ENCODE measurements at places on chromosomes 7 and 10.

DNA sequence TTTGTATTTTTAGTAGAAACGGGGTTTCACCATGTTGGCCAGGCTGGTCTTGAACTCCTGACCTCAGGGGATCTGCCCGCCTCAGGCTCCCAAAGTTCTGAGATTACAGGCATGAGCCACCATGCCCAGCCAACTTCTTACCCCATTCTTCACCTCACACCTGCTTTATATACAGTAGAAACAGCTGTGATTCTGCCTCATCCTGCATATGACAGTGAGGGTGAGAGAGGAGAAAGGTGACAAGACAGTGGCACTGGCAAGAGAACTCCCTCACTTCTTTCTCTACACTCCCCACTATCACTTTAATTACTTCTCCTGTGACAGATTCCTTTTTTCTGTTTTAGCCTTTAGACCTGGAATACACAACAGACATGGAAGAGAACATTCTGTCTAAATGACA, 61.8 kb upstream of the CAPZA2 start:
- DNase-seq, result no peak

DNA sequence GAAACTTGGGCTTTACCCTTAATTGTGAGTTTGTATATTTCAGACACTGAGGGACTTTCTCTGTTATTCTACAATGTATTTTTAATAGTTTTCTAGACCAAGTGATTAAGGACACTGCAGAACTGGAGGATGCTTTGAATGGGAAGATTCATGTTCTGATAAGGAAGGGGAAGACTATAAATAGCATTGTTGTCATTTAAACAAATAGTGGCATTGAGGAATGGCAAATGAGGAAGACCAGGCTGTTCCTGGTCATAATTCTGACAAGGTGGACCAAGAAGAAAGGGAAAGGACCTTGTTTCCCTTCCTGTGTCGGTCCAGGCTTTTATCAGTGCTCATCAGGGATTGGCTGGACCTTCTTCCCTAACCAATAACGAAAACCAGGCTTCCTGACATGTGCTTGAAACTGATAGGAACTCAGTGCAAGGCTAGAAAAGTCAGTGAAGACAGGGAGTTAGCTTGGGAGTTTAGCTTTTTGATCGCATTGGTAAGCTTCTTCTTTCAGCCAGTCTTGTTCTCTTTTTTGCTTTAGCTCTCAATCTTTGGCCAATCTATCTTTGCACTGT, 116.2 kb downstream of the ITGA8 start:
- no peak for DNase-seq

DNA sequence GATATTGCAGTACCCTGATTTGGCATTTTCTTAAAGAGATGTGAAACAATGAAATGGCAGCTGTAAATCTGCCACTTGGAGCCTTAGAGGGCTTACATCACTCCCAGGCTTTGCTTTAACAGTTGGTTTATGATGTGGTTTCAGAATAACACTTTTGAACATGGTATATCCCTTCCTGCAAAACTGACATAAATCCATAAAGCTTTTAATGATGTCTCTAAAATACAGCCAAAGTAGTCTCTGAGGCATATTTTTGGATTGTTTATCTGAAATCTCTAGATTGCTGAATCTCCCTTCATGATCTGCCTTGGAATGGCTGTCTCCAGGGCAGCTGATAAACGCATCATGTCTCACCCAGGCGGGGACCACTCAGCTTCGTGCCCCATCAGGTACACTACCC, 377.8 kb upstream of the C7orf33 start:
- DNase-seq, result no peak

- no peak for DNase-seq
These were observed 176.4 kb downstream of the PTPN20 start for GRCh38 chr10:47087667-47088066.

DNA sequence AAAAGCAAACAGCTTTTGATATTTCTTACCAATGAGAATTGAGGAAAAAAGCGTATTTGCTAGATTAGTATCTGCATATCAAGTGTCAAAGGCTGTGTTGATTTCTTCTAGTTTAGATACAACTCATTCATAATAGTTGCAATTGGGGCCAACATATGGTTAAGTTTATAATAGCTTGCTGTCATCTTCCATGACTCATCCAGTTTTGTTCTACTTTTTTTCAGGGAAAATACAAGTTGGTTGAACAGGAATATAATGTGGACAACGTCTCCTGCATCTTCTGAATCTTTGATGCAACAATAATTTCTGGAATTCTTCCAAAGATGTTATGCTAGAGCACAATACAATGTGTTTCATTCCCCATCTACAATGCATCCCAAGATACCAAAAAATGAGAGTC, 182.0 kb downstream of the THSD7A start:
- no peak for DNase-seq

- peak; percentile 84 for DNase-seq
These were observed 88.9 kb downstream of the GTF2IRD1 start for GRCh38 chr7:74542558-74543117.

GRCh38 chr10:89241486-89242344, 9.9 kb downstream of the LIPA start:
- no peak for DNase-seq

GRCh38 chr7:106022193-106022821, 59.2 kb downstream of the CDHR3 start:
- DNase-seq, result no peak

GRCh38 chr7:46150202-46150601, 229.1 kb upstream of the IGFBP3 start:
- DNase-seq, result no peak

- DNase-seq, result peak; percentile 25
These were observed 6.7 kb downstream of the PNLIPRP2 start for GRCh38 chr10:116627386-116627933.

DNA sequence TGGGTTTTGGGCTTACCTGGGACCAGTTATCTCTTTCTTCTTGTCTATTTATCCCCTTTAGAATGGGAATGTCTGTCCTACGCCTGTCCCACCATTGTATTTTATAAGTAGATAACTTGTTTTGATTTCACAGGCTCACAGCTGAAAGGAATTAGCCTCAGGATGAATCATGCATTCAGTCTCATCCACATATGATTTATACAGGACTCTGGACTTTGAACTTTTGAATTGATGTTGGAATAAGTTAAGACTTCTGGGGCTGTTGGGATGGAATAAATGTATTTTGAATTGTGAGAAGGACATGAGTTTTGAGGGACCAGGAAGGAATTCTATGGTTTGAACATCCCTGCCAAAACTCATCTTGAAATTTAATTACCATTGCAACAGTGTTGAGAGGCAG, 112.6 kb downstream of the AMPH start:
- no peak for DNase-seq

All from BE2C (cell line).